ENCODE measurements at places on chromosomes 12 and 14. TPM values are rescaled to one million over a fixed set of nuclear protein-coding genes. Genes with fewer than 3 reads are reported as not detected.

DNA sequence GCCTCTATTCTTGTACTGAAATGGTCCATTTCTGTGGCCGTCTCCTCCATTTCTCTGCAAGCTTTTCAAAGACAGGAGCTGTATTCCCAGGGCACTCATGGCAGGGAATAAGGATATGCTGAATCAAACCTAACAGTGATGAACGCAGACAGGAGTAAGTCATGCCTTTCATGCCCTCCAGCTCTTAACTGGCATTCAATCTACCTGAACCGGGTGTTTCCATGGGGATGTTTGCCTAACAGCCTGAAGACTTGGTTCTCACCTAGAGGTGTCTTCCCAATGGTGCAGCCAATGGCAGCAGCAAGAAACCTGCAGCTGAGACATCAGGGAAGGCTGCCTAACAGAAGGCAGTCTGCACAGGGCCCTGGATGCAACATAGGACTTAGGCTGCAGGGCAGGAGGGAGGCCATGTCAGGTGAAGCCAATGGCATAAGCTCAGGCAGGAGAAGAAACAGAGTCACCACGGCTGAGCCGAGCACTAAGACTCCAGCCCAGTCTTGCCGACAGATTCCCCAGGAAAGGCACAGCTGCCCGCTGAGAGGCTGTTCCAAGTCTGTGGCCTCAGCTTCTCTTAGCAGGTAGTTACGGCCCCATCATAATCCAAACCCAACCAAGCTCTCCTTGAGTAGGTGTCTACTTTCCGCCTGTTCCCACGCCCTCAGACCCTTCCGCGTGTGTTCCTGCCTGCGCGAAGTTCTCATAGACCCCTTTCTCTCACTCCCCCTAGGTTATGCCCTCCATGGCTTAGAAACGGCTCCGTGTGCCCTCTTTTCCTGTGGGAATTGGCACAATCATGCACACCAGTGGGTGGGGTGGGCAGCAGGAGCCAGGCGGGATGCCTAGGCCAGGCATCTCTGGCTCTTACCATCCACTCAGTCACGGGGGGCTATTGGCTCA lies 44.1 kb downstream of the VWF start:
- no peak for DNase-seq
- peaks cover 11% of the 10 kb centered on the region for H3K27me3 ChIP-seq
- H3K36me3 ChIP-seq, result no peaks in the 10 kb centered on the region
- H3K4me1 ChIP-seq, result no peaks in the 10 kb centered on the region
- H3K4me3 ChIP-seq, result no peak overlapping the region
- H3K27ac ChIP-seq, result no peak overlapping the region

LRP10 gene
- 45.5 TPM for total RNA-seq

DNA sequence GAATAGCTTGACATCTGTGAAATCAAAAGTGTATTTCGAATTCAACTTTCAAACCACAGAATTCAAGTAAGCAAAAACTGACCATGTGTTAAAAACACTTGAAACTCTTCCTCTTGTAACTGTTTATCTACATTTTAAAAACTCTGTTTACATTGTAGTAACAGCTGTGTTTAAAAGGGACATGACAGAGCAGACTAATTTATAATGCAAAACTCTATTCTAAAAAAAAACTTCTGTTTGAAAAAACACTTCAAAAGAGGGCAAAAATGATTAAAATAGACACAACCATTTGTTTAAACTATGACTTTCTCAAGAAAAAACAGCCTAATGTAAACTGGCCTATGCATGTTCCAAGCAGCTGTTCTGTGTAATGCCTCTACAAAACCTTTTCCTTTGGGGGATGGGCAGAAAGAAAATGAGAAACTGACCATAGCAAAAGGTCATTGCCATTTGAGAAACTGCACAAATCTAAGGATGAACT lies 149.1 kb upstream of the HMGA2 start:
- H3K36me3 ChIP-seq, result no peaks in the 10 kb centered on the region
- no peaks in the 10 kb centered on the region for H3K27me3 ChIP-seq
- no peak overlapping the region for H3K27ac ChIP-seq
- H3K4me1 ChIP-seq, result peaks cover 10% of the 10 kb centered on the region

DNA sequence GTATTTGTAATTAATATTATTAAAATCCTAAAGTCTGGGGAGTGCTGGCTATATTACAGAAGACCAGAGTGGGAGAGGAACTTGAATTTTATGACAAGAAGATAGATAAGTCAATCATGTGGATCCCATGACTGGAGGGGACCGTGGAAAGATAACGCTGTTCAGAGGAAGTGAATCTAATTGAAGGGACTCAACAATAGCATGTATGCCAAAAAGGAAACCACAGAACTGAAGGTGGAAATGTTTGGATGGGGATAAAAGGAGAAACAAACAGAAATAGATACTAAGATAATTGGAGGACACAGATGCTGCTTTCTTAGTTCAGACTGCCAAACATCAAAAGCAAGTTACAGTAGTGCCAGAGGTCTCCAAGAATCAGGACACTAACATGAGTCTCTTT lies 21.1 kb downstream of the OR6J1 start:
- DNase-seq, result no peak
- no peaks in the 10 kb centered on the region for H3K27me3 ChIP-seq
- H3K36me3 ChIP-seq, result no peaks in the 10 kb centered on the region
- no peak overlapping the region for H3K27ac ChIP-seq

- no peak for DNase-seq
- H3K27me3 ChIP-seq, result no peaks in the 10 kb centered on the region
- no peaks in the 10 kb centered on the region for H3K4me1 ChIP-seq
- H3K36me3 ChIP-seq, result no peaks in the 10 kb centered on the region
- no peak overlapping the region for H3K4me3 ChIP-seq
Observed at GRCh38 chr12:30580344-30580743, 115.3 kb downstream of the IPO8 start.

TAC3 gene
- 1.7 TPM for total RNA-seq

RNASE1 gene
- 6.4 TPM for total RNA-seq
